ENCODE measurements at places on chromosomes 5 and 9. TPM values are rescaled to one million over a fixed set of nuclear protein-coding genes. Genes with fewer than 3 reads are reported as not detected.

DNA sequence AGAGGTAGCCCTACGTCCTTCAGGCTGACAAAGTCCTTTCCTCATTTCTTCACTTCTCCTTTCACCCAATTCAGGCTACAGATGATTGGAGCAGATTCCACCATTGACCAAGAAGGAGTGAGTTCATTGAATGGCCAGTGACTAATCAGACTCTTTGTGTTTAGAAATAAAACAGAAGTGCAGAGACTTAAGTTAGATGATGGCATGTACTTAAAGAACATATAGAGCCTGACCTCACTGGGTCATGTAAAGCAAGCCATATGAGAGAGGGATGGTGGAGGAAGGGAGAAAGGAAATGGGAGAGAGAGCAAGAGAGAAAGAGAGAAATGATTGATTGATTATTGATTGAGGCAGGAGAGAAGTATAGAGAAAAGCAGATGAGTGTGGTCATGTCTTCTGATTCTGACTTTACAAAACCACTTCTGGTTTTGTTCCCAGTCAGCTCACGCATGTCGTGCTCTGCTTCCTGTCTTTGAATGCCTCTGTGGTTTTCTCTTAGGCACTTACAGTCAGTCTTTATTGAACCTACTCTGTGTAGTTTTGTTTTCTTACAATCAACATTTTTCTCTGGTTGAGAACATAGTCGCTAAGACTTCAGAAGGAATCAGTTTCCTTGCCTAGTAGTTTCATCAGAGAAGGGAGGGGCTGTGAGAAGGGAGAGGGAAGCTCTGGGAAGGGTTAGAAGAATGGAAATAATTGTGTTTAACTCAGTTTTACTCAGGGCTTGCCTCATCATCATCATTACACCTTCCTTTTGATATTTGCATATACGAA lies 149.2 kb upstream of the KLF9 start:
- no peak for DNase-seq

The CCNI2 gene
- not detected for total RNA-seq

The TMEM38B gene
- total RNA-seq = 23.1 TPM

GRCh38 chr5:59089767-59090166 lies 506.9 kb downstream of the RAB3C start:
- DNase-seq = no peak

The C5 gene
- total RNA-seq = 10.2 TPM

The RMI1 gene
- total RNA-seq = 46.2 TPM

Data from OCI-LY7 (cell line).